PC-9 (cell line): ENCODE measurements at places on chromosomes 12 and 14. TPM values are rescaled to one million over a fixed set of nuclear protein-coding genes. Genes with fewer than 3 reads are reported as not detected.

Gene HCAR3
- 0.38 and 0.44 TPM in 2 replicates for total RNA-seq

Gene PTGER2
- 0.15 TPM in 1 of 2 replicates, not detected in the other for total RNA-seq

Gene ANG
- total RNA-seq: 4.4 and 5.7 TPM in 2 replicates

DNA sequence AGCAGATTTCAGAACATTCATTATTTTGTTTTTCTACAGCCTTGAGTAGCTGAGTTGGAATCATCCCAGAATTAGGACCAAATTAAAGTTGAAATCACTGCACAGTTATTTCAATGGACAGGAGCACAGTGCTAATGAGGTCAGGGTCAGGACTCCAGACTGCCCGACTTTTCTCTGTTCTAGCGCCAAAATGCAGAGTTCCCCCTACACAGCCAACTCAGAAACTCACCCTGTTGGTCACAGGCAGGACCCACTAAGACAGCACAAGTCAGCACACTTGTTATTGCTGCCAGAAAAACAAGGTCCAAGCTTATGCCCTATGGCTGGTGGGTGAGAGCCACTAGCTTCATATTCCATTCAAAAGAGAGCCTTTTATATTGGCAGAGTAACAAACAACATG is 198.1 kb upstream of the KRR1 start:
- DNase-seq: no peak

GRCh38 chr12:106629797-106630659 is 47.2 kb downstream of the RFX4 start:
- no peak for DNase-seq

DNA sequence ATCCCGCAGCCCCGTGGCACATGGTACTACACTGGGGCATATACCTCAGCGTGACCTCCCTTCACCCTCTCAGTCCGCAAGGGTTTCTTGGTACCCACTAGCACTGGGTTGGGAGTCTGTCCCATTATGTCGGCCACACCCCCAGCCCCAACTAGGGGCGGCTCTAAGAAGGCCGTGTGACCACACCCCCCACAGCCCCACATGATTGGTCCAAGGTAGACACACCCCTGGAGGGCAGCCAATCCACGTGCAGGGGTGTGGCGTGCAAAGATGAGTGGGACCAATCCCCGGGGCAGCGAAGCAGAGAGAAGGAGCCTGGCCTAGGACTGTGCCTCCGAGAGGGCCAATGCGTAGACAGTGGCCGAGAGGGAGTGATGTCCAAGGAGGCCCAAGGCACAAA is 34.6 kb upstream of the BEGAIN start:
- no peak for DNase-seq

DNA sequence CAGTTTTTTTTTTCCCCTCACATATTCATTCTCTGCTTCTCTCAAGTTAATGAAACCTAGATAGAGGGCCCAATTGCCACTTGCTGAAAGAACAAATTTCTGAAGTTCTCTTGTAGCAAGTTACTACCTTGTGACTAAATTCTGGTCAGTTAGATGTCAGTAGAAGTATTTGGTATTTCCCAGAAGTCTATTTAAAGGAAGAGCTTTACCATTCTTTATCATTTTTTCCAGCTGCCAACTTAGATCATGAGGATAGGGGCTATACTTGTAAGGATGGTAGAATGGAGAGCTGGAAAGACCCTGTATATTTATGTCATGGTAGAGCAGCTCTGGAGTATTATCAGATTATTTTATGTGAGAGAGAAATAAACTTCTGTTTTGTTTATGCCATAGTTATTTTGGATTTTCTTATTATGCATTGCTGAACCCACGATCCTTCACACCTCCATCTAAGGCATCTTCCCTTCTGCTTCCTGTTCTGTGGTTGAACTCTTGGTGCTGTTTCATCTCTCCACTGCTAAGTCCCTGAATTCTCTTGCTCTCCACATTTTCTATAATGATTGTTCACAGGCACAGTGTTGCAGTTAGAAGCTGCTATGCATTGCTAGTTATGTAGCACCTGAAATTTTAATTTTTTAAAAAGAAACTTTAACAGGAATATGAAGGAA is 25.9 kb downstream of the FUT8 start:
- no peak for DNase-seq

GRCh38 chr14:88003425-88003824 is 1.5 kb upstream of the GPR65 start:
- no peak for DNase-seq

- DNase-seq: no peak
Observed at GRCh38 chr12:56720731-56721151, 4.4 kb downstream of the NACA start.

DNA sequence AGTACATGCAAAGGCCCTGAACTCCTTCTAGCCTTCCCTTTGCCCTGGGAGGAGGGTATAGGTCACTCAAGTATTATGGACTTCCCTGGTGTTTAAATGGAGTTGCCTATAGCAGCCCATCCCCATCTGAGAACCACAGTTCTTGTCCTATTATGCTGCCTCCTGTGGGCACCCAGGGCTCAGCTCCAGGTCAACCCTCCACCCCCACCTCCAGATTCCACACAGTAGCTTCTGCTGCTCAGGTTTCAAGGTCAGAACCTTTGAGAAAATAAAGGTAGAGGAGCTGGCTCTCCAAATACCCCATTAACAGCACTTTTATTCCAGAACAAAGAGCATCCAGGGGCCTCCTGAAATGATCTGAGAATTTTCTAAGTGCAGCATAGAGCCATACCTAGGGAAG is 57.4 kb downstream of the ACTN1 start:
- DNase-seq: no peak

- DNase-seq: peak; percentile 83
Observed at GRCh38 chr12:14961466-14962152, at the start of gene ARHGDIB. Gene ARHGDIB (minus strand): TSS chr12:14961601. CDS start chr12:14950712, 10,889 bp downstream.

DNA sequence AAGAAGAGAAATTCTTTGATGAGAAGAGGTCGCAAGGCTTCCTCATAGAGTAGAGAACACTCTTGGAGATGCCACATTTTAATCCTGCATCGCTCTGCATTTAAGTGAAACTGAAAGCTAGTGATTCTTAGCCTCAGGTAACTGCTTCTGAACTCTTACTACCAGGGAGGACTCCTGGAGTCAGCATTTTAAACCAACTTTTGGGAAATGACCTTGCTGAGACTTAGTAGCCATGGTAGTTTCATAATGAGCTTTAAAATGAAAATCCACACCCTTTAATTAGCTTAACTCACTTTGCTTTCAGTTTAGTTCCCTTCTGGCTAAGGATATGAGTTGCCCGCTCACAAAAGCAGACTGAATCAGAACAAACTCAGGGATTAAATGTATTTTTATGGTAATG is 80.3 kb downstream of the SYNE2 start:
- DNase-seq: no peak

- DNase-seq: no peak
Observed at GRCh38 chr14:60965402-60965801, 15.5 kb downstream of the TRMT5 start.

DNA sequence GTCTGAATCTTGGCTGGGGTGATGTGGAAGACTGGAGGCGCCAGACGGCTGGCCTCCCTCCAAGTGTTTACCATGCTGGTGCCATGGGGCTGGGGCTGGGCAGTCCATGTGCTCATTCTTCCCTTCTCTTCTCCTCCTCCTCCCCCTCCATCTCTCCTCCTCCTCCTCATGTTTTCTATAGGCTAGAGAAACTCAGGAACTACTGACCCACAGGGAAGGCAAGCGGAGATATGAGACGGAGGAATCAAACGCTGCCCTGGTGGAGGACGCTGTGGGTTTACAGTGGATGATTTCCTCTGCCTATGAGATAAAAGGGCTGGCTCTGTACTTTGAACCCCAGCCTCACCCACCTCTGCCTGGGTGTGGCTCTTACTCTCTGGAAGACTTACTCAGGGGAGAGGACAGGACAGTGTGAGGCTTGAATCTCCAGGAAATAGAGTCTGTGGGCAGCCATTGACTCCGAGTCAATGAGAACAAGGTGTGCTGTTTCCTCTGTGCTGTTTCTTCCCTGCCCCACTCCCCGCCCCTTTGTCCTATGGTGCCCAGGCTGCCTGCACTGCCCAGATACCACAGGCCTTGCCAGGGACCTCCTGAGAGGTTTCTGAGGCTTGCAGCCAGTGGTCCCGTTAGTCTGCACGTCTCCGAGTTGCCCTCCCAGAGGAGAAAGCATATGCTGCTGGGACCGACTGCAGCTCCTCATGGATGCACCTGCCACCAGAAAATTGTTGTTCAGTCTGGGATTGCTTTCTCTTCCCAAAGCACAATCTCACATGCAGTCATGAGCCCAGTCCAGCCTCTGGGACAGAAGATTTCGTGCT is 132.6 kb upstream of the ARHGAP5 start:
- no peak for DNase-seq
